ENCODE measurements at places on chromosomes 3 and 15. TPM values are rescaled to one million over a fixed set of nuclear protein-coding genes. Genes with fewer than 3 reads are reported as not detected.

DNA sequence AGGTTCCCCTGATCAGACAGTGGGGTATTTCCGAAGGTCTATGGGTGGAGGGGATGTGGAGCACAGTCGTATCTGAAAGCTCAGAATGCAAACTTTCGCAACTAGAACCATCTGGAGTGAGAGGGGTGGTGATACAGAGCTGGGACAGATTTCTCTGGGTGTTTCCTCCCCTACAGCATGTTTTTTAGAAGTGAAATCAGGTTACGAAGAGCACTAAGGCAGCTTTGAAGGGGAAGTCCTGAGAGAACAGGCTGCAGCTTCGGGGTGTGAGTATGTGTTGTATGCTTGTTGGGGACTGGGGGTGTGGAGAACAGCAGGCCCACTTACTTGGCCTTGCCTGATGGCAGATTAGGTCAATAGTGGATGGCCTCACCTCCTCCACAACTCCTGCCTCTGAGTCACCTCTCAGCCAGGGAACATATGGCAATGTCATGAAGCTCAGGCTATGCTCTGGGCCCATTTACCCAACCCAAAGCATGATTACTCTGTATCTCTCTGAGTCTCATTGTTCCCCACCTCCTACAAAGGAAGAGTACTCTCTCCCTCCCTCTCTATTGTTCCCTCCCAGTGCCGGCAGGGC is 107.2 kb upstream of the RASGRP1 start:
- no peaks in the 10 kb centered on the region for H3K36me3 ChIP-seq
- no peak overlapping the region for H3K4me3 ChIP-seq
- no peak for DNase-seq
- H3K4me1 ChIP-seq, result no peaks in the 10 kb centered on the region
- no peaks in the 10 kb centered on the region for H3K27me3 ChIP-seq

DNA sequence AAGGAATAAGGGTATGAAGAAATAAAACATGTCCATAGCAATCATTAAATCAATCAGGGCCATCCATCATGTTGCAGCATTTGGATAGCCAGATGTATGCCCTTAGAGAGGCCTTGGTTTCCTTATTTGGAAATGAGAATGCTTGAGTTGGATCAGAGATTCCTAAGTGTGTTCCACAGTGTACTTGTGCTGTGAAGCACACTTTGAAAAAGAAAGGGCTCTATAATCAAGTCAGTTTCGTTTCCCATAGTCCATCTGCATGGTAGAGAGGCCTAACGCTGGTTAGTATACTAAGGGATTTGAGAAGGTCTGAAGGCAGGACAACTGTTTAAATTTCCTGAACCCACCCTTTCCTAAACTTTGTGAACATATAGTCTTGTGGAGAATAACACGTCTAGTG is 30.9 kb downstream of the RBMS3 start:
- H3K27ac ChIP-seq, result no peak overlapping the region
- DNase-seq, result no peak
- no peak overlapping the region for H3K4me3 ChIP-seq
- H3K36me3 ChIP-seq, result no peaks in the 10 kb centered on the region
- no peaks in the 10 kb centered on the region for H3K27me3 ChIP-seq
- H3K4me1 ChIP-seq, result no peaks in the 10 kb centered on the region

- no peaks in the 10 kb centered on the region for H3K4me1 ChIP-seq
- DNase-seq, result no peak
- H3K36me3 ChIP-seq, result no peaks in the 10 kb centered on the region
- H3K4me3 ChIP-seq, result no peak overlapping the region
Measured at GRCh38 chr3:160886421-160886820, 130.4 kb downstream of the PPM1L start.

- no peak for DNase-seq
- H3K4me3 ChIP-seq, result no peak overlapping the region
- no peaks in the 10 kb centered on the region for H3K36me3 ChIP-seq
- H3K27me3 ChIP-seq, result no peaks in the 10 kb centered on the region
Measured at GRCh38 chr3:66165660-66166059, 55.1 kb upstream of the SLC25A26 start.

DNA sequence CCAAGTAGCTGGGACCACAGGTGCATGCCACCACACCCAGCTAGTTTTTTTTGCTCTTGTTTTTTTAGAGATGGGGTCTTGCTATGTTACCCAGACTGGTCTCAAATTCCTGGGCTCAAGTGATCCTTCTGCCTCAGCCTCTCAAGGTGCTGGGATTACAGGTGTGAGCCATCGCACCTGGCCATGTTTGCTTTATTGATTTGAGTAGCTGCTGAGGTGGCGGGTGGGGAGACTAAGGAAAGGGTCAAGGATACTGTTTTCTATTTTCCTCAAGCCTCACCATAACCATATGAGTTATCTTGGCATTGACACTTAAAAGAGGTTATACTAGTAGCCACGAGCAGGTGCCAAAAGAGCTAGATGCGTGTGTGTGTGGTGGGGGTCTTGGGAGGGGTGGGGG is 39.0 kb downstream of the CYFIP1 start:
- no peak for DNase-seq
- H3K36me3 ChIP-seq, result peaks cover 64% of the 10 kb centered on the region
- H3K4me3 ChIP-seq, result no peak overlapping the region
- no peaks in the 10 kb centered on the region for H3K27me3 ChIP-seq
- 0 out of 2 replicates have a peak, but pooled peaks cover 7% of the 10 kb centered on the region for H3K4me1 ChIP-seq

GRCh38 chr15:98853617-98854420 is 153.8 kb downstream of the PGPEP1L start:
- no peaks in the 10 kb centered on the region for H3K27me3 ChIP-seq
- H3K4me3 ChIP-seq, result no peak overlapping the region
- no peak overlapping the region for H3K27ac ChIP-seq
- H3K36me3 ChIP-seq, result no peaks in the 10 kb centered on the region
- peaks cover 39% of the 10 kb centered on the region for H3K4me1 ChIP-seq

DNA sequence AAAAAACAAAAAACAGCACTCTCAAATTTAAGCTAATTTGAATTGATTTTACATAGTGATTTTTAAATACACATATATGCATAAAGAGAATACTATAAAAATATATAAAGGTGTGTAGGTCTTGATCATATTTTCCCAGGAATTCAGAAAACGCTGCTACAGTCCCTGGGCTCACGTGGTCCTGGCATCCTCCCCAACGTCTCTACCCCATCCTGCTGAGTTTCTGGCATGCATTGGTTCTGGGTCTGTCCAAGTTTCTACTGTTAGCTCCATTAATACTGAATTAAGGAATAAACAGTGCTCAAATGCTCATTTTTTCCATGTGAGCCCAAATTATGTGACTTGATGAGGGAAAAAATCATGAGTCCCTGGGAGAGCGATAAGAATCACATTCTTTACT is 32.7 kb upstream of the LAMP3 start:
- H3K4me3 ChIP-seq, result no peak overlapping the region
- H3K27me3 ChIP-seq, result peaks cover 22% of the 10 kb centered on the region
- DNase-seq, result no peak
- H3K4me1 ChIP-seq, result no peaks in the 10 kb centered on the region
- H3K36me3 ChIP-seq, result no peaks in the 10 kb centered on the region
- H3K27ac ChIP-seq, result no peak overlapping the region

DNA sequence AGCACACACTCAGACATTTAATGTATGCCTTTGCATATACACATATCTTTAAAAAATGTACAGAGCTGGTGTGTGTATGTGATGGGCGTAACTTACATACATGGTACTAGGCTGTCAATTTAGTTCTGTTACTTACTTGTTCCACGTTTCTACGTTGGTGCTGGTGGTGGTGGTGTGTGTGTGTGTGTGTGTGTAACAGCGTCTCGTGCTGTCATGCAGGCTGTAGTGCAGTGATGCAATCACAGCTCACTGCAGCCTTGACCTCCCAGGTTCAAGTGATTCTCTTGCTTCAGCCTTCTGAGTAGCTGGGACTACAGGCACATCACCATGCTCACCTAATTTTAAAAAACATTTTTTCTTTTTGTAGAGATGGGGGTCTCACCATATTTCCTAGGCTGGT is 64.2 kb downstream of the ISG20 start:
- DNase-seq, result no peak
- H3K27me3 ChIP-seq, result peaks cover 42% of the 10 kb centered on the region
- H3K4me1 ChIP-seq, result no peaks in the 10 kb centered on the region
- H3K36me3 ChIP-seq, result no peaks in the 10 kb centered on the region

DNA sequence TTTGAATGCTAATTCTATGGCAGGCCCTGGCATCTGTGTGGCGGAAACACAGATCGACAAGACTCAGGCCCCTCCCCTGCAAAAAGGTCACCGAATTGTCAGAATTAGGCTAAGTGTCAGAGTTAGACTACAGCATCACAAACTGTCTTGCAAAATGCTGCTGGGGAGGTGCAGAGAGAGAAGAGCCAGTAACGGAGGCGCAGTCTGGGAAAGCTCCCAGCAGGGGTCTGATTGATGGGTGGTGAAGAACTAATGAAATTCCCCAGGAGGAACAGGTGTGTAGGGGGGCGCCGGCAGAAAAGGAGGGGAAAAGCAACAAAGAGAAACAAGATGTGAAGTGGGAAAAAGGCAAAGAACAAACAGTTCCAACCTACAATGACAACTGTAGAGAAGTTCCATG is 72.7 kb upstream of the TAMM41 start:
- H3K4me1 ChIP-seq, result peaks cover 12% of the 10 kb centered on the region
- DNase-seq, result no peak
- H3K27ac ChIP-seq, result no peak overlapping the region
- H3K27me3 ChIP-seq, result 0 out of 3 replicates have a peak, but pooled peaks cover 6% of the 10 kb centered on the region
- no peak overlapping the region for H3K4me3 ChIP-seq

GRCh38 chr3:10836676-10837075 is 20.6 kb downstream of the SLC6A11 start:
- no peak overlapping the region for H3K4me3 ChIP-seq
- DNase-seq, result no peak
- H3K27me3 ChIP-seq, result 0 out of 2 replicates have a peak, but pooled peaks cover 1% of the 10 kb centered on the region
- peaks cover 4% of the 10 kb centered on the region for H3K36me3 ChIP-seq

DNA sequence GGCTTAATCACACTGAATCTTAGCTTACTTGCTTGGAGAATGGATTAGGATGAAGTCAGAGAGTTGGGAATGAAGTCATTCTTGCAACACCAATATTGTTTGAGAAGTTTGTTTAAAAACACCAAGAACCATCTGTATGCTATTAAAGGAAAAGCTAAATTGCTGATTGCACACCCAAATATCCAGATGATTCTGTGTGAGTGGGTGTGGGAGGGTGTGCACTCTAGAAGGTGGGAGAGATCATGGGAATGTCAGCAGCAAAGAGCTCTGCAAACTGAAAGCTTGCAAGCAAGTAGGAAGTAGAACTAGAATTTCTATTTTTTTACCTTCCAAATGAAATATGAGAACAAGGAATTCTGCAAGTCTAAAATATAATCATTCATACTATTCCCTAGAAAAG is 364.9 kb downstream of the NR2F2 start:
- no peak for DNase-seq
- H3K4me1 ChIP-seq, result no peaks in the 10 kb centered on the region
- H3K4me3 ChIP-seq, result no peak overlapping the region
- H3K36me3 ChIP-seq, result no peaks in the 10 kb centered on the region
- no peak overlapping the region for H3K27ac ChIP-seq
- H3K27me3 ChIP-seq, result no peaks in the 10 kb centered on the region

- DNase-seq, result no peak
- no peaks in the 10 kb centered on the region for H3K27me3 ChIP-seq
- no peaks in the 10 kb centered on the region for H3K4me1 ChIP-seq
- H3K4me3 ChIP-seq, result no peak overlapping the region
- H3K36me3 ChIP-seq, result no peaks in the 10 kb centered on the region
Measured at GRCh38 chr3:131338948-131339640, 42.5 kb upstream of the NUDT16 start.

GRCh38 chr3:185733980-185734724 is 90.7 kb downstream of the IGF2BP2 start:
- no peak overlapping the region for H3K27ac ChIP-seq
- peaks cover 51% of the 10 kb centered on the region for H3K4me1 ChIP-seq
- no peaks in the 10 kb centered on the region for H3K36me3 ChIP-seq
- DNase-seq, result peak; percentile 63
- no peaks in the 10 kb centered on the region for H3K27me3 ChIP-seq

- H3K4me3 ChIP-seq, result no peak overlapping the region
- no peak for DNase-seq
- no peak overlapping the region for H3K27ac ChIP-seq
- H3K36me3 ChIP-seq, result no peaks in the 10 kb centered on the region
- H3K27me3 ChIP-seq, result no peaks in the 10 kb centered on the region
- H3K4me1 ChIP-seq, result no peaks in the 10 kb centered on the region
Measured at GRCh38 chr15:90572893-90573292, 43.2 kb downstream of the CRTC3 start.

- H3K27me3 ChIP-seq, result no peaks in the 10 kb centered on the region
- H3K27ac ChIP-seq, result peak overlapping the region; percentile 65
- no peak overlapping the region for H3K4me3 ChIP-seq
- peaks cover 84% of the 10 kb centered on the region for H3K4me1 ChIP-seq
- H3K36me3 ChIP-seq, result no peaks in the 10 kb centered on the region
Measured at GRCh38 chr15:41779662-41780157, 5.4 kb downstream of the MAPKBP1 start.

Gene EIF5A2
- total RNA-seq, result 9.4 TPM

Gene FURIN
- 13.9 TPM for total RNA-seq

Gene CAPN3
- total RNA-seq, result 0.90 TPM

Gene TJP1
- 25.9 TPM for total RNA-seq

Gene RBPMS2
- not detected for total RNA-seq

Gene GPR87
- total RNA-seq, result not detected

All from HepG2 (cell line).